ENCODE measurements at places on chromosomes 4 and X.

GRCh38 chr4:182896421-182896820 is 20.8 kb downstream of the DCTD start:
- no peak for DNase-seq

GRCh38 chr4:165426823-165427222 is 48.0 kb downstream of the CPE start:
- DNase-seq: no peak

DNA sequence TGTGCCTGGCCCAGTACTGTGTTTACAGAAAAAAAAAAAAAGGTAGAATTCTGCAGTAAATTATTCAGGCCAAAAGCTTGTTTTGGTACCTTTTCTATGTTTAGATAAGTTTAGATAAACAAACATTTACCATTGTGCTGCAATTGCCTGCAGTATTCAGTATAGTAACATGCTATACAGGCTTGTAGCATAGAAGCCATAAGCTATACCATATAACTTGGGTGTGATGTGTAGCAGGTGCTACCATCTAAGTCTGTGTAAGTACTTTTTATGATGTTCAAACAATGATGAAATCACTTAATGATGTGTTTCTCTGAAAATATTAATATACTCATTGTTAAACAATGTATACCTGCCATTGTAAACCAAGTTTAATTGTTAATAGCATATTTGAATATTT is 241.6 kb upstream of the HS3ST1 start:
- no peak for DNase-seq

GRCh38 chr4:147418226-147418625 is 62.7 kb upstream of the EDNRA start:
- no peak for DNase-seq

DNA sequence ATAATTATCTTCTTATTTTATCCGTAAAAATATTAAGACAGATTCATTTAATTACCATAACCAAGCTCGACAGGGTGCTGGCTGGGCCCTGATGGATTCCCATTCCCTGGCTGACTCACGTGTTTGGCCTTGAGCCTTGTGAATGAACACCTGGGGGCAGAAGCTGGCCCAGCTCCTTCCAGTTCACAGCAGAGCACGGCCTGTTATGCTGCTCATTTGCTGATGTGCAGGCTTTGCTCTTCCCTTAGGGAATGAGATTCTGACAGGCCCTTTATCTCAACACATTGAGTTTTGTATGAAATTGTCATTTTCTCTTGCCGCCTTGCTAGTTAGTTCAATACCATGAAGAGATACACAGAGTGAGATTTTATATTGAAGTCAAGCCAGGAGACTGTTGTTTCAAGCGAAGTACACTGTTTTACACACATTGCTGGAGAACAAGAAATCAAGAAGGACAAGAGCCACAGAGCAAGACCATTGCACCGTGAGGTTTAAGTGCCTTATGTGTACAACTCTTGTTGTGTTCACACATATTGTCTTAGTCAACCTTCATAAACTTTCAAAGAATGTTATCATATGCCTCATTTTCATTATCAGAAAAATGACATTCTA is 1583.3 kb downstream of the STIM2 start:
- DNase-seq: no peak

DNA sequence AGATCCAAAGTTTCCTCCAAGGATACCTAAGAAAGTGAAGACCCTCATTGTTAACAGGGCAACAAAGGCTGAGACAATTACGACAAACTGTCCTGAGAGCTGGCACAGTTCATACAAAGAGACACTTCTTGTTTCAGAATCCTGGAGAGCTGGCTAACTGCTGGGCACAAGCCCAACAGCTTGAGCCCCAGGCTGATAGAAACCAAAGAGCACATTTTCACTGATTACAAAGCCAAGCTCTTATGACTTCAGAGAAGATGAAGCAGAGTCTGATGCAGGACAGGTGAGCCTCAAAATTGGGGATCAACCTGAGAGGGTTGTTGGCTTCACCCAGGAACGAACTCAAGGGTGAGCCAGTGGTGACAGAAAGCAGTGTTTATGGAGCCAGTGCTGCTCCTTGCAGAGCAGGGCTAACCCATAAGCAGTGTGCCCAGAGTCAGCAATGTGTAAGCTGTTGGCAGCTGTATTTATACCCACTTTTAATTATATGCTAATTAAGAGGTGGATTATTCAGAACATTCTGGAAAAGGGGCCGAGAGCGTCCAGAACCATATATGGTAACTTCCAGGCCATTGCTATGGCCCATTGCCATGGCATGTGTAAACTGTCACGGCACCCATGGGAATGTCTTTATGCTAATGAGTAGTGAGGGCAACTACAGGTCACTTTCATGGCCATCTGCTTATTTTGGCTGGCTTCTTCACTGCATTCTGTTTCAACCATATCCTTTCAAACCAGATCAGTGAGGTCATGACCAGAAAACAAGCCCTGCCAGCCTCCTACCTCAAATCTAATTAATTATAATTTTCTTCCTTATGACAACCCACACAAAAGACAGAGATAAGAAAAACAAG is 183.7 kb downstream of the EVC2 start:
- no peak for DNase-seq

DNA sequence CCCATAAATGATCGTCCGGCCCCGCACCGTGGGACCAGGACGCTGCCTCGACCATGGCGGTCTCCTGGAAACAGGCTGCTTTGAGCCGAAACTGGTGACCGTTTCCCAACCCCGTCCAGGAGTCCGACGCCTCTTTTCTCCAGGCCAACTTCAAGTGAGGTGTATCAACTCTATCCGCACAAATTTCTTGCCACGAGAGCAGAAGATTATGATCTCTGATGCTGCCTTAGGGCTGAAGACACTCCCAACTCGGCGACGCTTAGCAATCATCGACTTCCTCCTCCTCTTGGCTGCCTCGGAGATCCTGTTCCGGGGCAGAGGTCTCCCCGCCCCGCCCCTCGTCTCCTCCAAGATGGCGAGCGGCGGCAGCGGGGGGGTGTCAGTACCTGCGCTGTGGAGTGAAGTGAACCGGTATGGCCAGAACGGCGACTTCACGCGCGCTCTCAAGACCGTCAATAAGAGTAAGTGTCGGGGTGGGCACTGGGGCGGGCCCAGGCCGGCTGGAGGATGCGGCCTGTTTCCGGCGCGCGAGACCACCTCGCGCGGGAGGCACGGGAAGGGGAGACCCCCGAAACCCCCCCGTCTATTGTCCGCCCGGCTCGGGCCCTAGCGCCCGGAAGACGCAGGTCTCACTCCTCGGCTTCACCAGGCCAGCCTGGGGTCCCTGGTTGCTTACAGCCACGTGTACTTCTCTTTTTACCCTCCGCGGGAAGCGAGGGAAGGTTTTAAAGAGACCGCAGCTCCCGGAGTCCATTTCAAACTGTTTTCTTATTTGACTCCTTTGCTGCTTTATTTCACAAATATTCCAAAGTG is at the start of gene SRP72:
Gene SRP72 (plus strand): TSS at position 334 of the 813 bp plus-strand sequence. CDS start 19 bp downstream, at position 353.
- DNase-seq: peak; percentile 81

GRCh38 chr4:16110661-16111290 is 27.0 kb upstream of the PROM1 start:
- DNase-seq: no peak

GRCh38 chr4:116811730-116812129 is 273.6 kb downstream of the TRAM1L1 start:
- DNase-seq: no peak

DNA sequence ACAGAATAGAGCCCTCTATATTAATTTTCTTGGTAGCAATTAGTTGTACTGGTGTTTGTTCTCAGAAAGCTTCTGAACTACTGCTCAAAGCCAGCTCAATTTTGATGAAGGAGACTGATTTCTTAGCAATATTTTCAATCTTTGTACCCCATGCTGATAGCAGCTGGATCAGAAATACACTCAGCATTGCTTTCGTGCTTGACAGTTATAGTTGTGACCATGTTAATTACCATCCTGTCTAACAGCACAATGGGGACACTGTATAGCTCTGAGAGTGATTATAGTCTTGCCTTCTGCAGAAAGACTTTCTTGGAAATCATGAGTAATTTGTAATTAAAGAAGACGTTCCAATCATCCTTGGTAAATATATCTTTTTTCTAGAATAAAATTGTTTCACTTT is 79.7 kb upstream of the GNPDA2 start:
- DNase-seq: no peak

DNA sequence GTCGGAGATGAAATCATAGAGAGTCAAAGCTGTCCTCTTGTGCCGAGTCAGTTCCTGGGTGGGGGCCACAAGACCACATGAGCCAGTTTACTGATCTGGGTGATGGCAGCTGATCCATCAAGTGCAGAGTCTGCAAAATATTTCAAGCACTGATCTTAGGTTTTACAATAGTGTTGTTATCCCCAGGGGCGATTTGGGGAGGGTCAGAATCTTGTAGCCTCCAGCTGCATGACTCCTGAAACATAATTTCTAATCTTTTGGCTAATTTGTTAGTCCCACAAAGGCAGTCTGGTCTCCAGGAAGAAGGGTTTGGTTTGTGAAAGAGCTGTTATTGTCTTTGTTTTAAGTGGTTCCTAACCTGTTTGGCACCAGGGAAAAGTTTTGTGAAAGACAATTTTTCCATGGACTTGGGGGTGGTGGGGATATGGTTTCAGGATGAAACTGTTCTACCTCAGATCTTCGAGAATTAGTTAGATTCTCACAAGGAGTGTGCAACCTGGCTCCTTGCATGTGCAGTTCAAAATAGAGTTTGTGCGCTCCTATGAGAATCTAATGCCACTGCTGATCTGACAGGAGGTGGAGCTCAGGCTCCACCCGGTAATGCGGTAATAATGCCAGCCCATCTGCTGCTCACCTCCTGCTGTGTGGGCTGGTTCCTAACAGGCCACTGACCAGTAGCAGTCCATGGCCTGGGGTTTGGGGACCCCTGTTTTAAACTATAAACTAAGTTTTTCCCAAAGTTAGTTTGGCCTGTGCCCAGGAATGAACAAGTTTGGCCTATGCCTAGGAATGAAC is 29.2 kb downstream of the METAP1 start:
- no peak for DNase-seq

GRCh38 chrX:3449287-3449686 is 102.8 kb upstream of the MXRA5 start:
- no peak for DNase-seq

GRCh38 chr4:37765741-37766140 is 60.7 kb upstream of the PGM2 start:
- DNase-seq: no peak

DNA sequence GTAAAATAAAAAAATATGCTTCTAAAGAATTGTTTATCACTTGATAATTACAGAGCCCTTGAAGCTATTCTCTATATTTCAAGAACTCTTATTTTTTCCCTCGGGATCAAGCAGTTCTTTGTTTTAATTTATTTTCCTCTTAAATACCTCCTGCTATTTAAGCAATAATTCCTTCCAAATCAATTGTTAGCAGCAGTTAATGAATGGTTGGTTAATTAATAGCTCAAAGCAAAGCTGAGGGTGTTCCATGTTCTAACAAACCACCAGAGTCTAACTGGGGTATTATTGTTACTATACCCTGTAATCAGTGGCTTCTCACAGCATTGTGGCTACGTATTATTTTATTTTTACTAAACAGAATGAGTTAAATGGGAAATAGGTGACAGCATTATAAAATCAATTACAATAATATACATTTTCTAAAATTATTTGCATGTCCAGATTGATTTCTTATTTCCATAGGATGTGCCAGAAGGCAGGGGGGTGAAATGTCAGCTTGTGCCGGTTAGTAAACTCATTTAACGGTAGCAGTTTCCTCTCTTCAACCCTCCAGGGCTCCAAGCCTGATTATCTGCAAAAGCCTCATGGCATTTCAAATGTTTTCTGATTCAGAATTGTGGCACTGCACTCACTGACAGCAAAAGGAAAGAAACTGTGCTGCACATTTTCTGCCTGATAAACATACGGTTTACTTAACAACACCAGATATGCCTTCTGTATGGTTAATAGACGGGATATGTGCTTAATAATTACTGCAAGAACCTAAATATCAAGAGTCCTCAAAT is 286.9 kb upstream of the EMCN start:
- no peak for DNase-seq

Data from frontal cortex (tissue), 4 donors.